ENCODE measurements at places on chromosomes 2 and 18.

DNA sequence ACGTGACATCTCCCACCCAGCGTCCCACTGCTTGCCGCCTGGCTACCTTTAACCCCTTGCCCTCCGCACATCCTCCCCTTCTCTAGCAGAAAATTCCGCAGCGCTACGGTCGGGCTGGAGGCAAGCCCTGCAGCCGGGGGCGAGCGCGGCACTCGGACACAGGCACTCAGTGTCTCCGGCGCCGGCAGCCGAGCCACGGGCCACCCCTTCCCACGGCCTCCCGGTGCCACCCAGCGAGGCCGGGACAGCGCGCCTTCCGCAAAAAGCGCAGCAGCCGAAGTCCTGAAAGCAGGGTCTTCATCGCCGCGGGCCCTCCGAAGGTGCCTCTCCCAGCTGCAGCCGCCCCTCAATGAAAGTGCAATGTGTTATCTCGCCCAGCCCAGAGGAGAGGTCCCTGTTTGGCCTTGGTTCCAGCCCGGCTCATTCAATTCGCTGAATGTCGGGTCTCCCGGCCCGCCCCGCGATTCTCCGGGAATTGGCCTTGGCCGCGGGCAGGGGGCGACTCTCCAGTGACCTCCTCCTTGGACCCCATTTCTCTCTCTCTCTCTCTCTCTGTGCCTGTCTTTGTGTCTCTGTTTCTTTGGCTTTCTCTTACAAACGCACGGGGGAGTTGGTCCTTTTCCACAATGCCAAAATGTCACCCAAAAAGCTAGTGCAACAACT lies 1.1 kb downstream of the DLGAP1 start:
- DNase-seq, result peak; percentile 27

DNA sequence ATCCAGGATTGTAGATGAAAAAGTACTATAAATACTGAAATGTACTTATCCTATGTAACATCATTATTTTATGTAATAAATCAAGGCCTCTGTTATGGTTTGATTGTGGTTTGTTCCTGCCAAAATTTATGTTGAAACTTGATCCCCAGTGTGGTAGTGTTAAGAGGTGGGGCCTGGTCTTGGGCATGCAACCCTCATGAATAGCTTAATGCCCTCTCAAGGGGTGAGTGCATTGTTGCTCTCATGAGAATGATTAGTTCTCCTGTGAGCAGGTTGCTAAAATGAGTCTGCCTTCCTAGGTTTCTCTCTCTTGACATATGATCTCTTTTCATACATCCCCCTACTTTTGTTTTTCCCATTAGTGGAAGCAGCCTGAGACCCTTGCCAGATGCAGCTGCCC lies 915.4 kb downstream of the TSN start:
- DNase-seq, result no peak

DNA sequence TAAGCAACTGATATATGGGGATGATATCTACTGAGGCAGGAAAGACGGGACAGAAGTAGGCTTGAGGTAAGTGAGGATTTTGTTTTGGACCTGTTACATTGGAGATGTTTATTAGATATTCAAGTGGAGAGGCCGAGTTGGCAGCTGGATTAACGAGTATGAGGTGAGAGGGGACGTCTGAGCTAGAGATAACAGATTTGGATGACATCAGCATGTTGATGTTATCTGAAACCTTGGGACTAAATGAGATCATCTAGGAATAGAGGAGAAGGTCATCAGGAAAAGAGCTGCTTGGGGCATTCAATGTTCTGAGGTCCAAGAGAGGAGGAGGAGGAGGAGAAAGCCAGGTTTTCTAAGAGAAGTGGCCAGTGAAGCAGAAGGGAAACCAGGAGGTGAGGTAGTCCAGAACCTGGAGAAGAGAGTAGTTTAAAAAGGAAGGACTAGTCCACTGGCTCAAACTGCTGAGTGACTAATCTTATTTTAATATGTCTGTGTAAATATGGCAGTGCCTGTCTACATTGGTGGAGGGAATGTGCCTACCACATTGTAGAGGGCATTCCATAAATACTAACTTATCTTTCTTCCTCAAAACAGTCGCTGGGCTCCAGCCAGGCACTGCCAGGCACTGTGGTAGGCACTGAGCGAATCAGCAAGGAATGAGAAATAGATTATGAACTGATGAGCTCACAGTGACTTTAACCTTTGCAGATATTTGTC lies 488.3 kb downstream of the DLGAP1 start:
- DNase-seq, result no peak

GRCh38 chr18:470661-471501 lies 29.6 kb downstream of the COLEC12 start:
- no peak for DNase-seq

DNA sequence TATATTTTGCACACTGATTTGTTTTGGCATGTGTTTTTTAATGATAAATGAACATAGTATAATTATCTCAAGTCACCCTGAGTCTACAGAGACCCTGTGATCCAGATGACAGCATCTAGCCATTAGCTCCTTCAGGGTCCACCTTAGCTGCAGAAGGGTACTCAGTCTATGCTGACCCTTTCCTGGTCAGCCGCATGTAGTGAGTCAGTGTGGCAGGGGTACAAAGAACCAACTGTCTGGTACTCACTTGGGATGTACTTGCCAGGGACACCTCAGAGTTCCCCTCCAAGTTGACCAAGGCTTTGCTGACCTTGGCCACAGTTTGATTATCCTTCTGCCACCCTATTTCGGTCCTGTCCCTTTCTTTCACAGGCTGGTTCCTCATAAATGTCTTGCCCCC lies 369.5 kb downstream of the PLCL1 start:
- no peak for DNase-seq

- DNase-seq, result no peak
These were observed 40.3 kb upstream of the AFF3 start for GRCh38 chr2:100182494-100183361.

DNA sequence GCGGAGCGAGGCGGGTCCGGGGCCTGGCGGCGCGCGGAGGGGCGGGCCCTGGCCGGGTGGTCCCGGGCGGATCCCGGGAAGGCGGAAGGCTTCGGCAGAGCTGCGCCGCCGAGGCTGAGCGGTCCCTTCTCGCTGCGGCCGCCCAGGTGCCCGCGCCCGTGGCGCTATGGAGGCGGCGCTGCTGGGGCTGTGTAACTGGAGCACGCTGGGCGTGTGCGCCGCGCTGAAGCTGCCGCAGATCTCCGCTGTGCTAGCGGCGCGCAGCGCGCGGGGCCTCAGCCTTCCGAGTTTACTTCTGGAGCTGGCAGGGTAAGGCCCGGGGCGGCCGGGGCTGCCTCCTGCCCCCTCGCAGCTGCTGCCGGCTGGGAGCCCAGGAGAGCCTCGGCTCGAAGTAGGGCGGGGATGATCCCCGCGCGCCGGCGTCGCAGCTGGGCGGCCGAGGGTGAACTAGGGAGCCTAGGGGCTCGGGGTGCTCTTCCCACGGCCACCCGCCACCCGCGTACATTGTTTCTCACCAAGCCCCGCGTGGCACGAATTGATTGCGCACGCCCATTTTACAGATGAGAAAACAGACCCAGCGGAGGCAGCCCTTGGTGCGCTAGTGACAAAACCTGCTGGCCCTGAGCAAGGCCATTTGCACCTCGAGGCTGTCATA lies at the start of gene SLC66A3:
Gene SLC66A3, plus strand, starts transcription at position 87 of the 655 bp plus-strand sequence. Its CDS starts 80 bp downstream, at position 167.
- DNase-seq, result no peak

- DNase-seq, result no peak
These were observed 17.1 kb downstream of the PKP4 start for GRCh38 chr2:158473719-158474392.

DNA sequence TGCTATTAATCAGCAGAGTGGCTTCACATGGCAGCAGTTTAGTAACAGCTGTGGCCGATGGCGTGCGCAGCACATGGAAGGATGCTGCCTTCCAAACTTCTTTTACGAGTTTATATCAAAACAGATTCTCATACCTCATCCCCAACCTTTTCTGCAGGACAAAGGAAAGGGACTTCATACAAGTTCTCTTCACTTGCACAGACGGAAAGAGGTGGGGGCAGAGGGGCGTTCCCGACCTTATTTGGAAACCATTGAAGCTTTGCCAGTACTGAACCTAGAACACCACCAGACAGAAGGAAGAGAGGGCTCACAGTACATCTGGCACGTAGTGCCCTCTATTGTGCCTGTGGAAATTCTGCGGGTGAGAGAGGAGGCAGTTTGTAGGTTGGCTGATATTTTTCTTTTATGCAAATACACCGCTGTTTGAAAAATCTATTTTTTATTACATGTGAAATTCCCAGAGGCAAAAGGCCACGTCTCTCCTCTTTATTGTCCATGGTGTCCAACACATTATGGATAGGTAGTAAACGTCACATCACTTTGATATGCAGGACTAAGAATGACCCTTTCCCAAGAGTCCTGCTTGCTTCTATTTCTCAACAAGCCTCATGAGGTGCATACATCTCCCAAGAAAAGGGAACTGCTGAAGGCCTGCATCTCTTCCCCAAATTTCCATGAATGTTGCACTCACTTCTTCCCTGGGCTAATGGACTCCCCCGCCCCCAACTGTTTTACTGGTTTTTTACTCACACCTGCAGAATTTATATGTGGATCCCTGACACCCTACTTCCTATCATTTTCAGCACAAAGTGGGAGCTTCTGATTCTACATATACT lies 31.3 kb downstream of the COLEC12 start:
- DNase-seq, result peak; percentile 64

DNA sequence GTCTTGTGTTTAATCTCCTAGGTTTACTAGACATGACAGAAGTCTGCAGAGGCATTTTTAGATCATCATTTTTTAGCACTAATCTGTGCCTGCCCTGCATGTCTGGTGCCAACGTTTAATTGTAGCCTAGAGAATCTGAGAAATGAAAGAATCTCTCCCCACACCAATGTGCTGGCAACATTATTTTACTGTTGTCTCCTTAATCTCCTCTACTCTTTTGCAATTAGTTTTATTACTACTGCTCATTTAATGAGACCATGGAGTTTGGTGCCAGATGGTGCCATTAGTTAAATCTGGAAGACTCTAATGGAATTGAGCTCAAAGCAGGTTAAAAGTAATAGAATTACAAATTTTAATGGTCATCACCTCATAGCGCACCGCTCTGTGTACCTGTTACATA lies 4.0 kb upstream of the SPP2 start:
- no peak for DNase-seq
